Endothelial cell of coronary artery (primary cell): ENCODE measurements at places on chromosomes 7 and 10. TPM values are rescaled to one million over a fixed set of nuclear protein-coding genes. Genes with fewer than 3 reads are reported as not detected.

GPC2 gene
- total RNA-seq = 3.9 and 5.6 TPM in 2 replicates

GPAM gene
- total RNA-seq = 9.1 and 9.4 TPM in 2 replicates

SLC26A3 gene
- not detected in 2 replicates for total RNA-seq

NUDT13 gene
- 0.63 and 1.6 TPM in 2 replicates for total RNA-seq

TMEM176A gene
- not detected in 2 replicates for total RNA-seq

ARHGAP22 gene
- 54.2 and 72.1 TPM in 2 replicates for total RNA-seq

TUBAL3 gene
- 0.18 and 0.19 TPM in 2 replicates for total RNA-seq

WDR11 gene
- 64.5 and 82.9 TPM in 2 replicates for total RNA-seq

PAOX gene
- total RNA-seq = 6.7 and 7.0 TPM in 2 replicates

RBP3 gene
- not detected in 2 replicates for total RNA-seq

YAE1 gene
- 29.1 and 32.2 TPM in 2 replicates for total RNA-seq

NEUROG3 gene
- total RNA-seq = not detected in 2 replicates

PFKP gene
- 385 and 651 TPM in 2 replicates for total RNA-seq

STAG3 gene
- total RNA-seq = 0.09 and 0.19 TPM in 2 replicates

AVL9 gene
- total RNA-seq = 23.6 and 26.4 TPM in 2 replicates

ATRNL1 gene
- total RNA-seq = 0.09 and 0.47 TPM in 2 replicates

CDH23 gene
- total RNA-seq = under 0.01 TPM in 2 replicates

AS3MT gene
- total RNA-seq = 0.09 and 1.5 TPM in 2 replicates
